Stimulated activated CD8-positive, alpha-beta memory T cell treated with anti-CD3 and anti-CD28 coated beads, Interleukin-2, amount 100 ng/mL, for 48 hours (primary cell): ENCODE measurements at places on chromosomes 12 and 14.

GRCh38 chr12:94704452-94705306, 54.3 kb upstream of the TMCC3 start:
- no peak for DNase-seq

DNA sequence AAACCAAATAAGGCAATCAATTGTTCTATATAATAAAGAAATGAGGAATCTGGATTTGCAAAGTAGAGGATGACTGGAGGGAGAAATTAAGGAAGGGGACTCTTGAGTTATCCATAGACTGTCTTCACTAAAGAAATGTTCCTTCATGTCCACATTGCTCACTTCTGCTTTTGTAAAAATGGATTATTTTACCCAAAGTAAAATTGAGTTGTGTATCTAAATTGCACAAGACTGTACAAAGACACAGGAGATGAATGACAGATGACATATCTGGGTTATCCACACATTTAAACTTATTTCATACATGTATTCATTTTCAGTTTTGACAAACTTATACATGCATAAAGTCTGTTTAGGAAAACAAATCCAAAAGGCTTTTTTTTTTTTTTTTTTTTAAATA, 11.3 kb downstream of the ATP2B1 start:
- no peak for DNase-seq

- no peak for DNase-seq
Measured at GRCh38 chr12:121259074-121259473, 37.4 kb downstream of the CAMKK2 start.

DNA sequence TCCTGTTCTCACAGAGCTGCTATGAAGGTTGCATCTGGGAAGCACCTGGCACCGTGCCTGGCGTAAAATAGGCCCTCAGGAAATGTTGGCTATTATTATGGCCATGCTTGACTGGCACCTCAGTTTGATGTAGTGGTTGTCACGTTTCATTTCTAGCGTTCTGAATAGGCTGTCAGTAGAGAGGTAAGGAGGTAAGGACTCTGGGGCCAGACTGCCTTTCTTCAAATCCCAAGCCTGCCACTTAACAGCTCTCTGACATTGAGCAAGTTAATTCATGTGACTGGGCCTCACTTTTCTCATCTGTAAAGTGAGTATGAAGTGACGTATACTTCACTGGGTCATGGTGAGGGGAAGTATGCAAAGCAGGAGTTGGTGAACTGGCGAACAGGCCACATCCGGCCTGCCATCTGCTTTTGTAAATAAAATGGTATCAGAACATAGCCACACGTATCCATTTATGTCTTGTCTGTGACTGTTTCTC, 196.2 kb downstream of the CACNA1C start:
- DNase-seq, result no peak

- DNase-seq, result no peak
Measured at GRCh38 chr12:70691018-70691672, 53.9 kb upstream of the PTPRB start.

GRCh38 chr14:75123991-75124390, 2.9 kb downstream of the NEK9 start:
- DNase-seq, result no peak

- no peak for DNase-seq
Measured at GRCh38 chr12:104565606-104566243, 109.0 kb downstream of the CHST11 start.

DNA sequence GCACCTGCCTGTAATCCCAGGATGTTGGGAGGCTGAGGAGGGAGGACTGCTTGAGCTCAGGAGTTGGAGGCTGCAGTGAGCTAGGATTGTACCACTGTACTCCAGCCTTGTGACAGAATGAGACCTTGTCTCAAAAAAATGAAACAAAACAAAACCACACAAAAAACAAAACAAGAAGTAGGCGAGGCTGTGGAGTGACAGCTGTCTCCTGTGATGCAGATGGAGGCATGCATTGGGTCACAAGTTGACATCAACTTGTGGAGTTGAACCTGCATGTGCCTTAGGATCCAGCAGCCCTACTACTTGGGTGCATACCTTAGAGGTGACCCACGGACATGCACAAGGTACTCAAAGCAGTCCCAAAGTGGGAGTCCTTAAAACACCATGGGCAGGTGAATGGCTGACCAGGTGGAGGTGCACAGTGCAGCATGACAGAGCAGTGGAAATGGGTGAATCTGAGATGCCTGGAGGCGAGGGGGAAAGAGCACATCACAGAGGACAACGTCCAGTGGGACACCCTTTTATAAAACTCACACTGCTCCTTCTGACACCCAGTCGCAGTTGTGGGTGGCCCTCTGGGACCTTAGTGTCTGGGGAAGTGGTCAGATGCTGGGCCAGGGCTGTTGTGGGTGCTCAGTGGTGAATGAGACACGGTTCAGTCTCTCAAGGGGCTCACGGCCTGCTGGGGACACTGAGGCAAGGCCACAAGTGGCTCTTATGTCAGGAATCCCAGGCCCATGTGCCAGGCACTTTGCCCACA, 12.7 kb downstream of the PLBD2 start:
- DNase-seq, result no peak

DNA sequence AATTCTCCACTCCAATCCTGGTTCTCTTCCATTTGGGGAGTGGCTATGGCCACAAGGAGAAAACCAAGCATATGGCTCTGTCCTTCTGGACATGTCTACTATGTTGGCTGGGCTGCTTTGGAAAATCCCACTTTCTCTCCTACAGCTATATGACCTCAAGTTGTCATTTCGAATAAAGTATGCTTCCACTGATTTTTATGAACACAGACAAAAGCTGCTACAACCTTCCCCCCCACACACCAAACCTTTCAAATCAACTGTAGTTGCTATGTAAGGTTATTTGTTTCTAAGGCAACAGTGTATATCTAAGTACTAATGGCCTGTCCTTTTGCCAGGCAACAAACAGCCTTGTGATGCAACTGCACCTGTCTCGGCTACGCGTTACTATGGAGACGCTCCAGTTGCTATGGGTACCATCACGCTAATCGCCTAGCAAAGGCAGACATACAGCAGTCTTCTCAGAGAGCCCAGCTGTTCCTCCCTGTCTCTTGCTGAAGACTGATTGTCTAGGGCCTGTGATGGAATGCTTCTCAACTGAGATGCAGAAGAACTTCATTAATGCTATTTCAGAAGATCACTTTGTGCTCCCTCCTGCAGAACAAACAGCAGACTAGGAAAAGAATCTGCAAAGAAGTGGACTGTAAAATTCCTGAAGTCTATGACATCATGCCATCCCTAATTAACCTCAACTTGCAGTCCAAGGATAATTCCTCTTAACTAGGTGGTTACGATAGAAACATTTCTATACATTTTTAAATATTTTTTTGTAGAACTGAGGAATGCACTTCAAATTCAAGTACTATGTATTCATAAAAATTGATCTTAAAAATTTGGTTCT, 67.6 kb downstream of the FOXN3 start:
- no peak for DNase-seq

- no peak for DNase-seq
Measured at GRCh38 chr14:69682621-69683263, 71.3 kb downstream of the SUSD6 start.

DNA sequence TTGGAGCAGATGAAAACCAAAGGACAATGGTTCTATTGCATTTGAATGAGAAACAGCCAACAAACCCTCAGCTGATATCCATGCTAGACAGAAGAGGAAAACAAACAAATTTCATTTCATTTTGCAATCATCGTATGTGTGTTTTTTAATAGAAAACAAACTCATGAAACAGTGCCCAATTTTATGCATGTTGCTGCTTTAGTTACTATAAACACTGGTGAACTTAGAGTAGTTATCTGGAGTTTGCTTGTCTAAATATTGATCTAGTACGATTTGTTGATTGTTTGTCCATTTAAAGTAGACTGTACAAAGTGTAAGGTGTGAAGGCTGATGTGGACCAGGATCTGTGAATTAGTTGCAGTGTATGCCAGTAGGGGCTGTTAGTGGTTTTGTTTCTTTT, 166.6 kb downstream of the KITLG start:
- DNase-seq, result no peak

- no peak for DNase-seq
Measured at GRCh38 chr12:7346551-7347225, 42.8 kb downstream of the ACSM4 start.

GRCh38 chr14:103057372-103058163, at the start of gene CDC42BPB:
Gene CDC42BPB (minus strand): TSS chr14:103057549. CDS start chr14:103057173, 376 bp downstream.
- DNase-seq, result peak; percentile 42

DNA sequence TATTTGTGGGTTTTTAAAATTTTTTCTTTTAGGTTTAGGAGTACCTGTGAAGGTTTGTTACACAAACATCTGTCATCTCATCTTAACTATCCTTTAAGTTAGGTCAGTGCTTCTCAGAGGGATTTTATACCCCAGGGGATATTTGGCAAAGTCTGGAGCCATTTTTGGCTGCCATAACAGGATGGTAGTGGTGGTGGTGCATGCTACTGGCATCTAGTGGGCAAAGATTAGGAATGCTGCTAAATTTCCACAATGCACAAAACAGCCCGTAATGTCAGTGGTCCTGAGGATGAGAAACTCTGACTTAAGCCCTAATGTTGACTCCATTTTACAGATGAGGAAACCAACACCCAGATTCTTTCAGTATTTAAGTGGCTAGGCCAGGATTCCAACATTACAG, 85.2 kb upstream of the MYF6 start:
- DNase-seq, result no peak

DNA sequence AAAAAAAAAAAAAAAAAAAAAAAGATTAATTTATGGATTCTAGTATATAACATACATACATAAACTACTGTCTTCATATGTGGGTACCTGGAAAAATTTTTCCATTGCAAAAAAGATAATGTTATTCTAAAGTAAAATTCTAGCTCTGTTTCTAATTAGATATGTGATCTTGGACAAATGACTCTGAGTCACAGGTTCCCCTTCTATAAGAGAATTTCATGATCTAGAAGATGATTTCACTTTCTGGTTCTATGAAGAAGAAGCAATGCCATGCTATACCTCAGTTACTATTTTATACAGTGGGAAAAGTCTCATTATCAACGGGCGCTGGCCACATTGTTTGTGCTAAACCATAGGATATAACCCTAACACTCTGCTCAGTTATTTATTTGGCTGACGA, 351.3 kb downstream of the ZFP36L1 start:
- DNase-seq, result no peak

GRCh38 chr12:76201316-76201715, 116.8 kb upstream of the NAP1L1 start:
- DNase-seq, result no peak

DNA sequence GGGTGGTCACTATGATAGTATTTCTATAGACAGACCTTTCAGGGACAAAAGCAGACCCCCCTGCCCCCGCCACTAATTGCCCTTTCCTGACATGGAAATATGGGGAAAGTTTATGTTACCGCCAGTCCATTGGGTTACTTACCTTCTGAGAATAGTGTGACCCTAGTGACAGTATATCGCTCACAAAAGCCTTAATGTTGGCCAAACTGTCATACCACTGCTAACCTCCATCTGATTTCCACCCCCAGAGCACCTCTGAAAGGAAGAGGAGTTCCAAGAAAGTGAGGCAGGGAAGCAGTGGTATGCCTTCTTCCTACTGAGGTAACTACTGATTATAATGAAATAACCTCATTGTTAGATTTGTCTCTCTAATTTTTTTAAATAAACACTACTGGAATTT, 67.5 kb upstream of the CCDC91 start:
- no peak for DNase-seq

DNA sequence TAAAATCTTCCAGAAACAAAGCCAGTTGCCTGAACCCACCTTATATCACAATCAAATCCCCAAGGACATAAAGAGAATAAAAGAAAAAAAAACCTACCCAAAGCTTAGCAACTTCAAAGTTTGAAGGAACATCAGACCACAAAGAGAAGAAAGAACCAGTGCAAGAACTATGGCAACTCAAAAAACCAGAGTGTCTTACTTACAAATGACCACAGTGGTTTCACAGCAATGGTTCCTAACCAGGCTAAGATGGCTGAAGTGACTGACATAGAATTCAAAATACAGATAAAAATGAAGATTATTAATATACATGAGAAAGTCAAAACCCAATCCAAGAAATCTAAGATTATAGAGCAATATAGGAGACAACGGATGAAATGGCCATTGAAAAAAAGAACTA, 56.7 kb downstream of the APOBEC1 start:
- DNase-seq, result no peak

DNA sequence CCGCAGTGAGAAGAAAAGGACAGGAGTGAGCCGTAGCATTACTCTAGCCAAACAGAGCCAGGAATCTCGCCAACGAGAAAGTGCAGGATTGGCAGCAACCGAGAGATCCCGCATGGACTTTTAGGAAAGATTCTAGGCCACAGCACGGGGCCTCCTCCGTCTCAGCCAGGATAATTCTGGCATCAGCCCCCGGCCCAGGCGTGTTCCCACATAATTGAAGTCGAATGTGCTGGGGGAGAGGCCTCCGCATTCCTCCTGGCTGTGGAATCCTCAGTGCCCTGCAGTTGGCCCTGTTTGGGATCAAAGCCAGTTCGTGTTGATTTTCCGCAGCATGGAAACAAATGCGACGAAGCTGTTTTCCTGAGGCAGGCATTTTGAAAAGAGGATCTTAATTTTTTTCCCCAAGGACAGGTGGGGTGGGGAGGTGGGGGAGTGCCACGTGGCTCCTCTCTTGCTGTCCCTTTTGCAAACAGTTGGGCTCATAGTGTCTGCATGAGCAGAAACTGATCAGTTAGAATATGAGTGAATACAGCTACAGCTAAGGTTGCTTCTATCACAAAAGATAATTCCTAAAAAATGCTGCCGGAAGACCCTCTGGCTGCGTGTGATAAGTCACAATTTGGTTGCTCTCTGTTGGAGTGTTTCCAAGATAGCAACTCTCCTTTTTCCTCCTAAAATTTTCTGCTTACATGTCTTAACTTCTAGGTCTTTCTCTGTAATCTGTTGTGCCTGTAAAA, 37.3 kb upstream of the ATXN2 start:
- no peak for DNase-seq

DNA sequence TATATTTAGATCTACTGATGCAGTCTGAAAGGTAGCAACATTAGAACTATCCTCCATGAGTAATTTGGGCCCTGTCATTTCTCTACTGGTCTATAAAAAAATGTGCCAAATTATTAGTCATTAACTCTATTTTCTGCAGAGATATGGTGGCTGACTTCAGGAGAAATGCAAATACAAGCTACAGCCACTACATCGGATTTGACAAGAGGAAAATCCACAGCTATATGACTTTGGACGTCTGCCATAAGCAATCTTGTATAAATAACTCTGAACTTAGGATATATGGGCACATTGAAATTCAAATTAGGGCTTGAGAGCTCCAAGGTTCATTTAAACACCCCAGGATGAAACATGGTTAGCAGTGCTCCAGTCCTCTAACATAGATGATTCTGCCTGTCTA, 983.0 kb upstream of the LRFN5 start:
- no peak for DNase-seq

DNA sequence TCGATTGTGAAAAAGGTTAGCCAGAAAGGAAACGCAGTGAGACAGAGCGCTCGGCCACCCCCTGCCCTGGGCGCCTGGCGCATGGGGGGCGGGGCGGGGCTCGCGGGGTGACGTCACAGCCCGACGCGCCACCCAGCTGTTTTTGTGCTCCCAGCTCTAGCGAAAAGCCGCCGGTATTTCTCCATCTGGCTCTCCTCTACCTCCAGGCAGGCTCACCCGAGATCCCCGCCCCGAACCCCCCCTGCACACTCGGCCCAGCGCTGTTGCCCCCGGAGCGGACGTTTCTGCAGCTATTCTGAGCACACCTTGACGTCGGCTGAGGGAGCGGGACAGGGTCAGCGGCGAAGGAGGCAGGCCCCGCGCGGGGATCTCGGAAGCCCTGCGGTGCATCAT, at the start of gene GABARAPL1:
Gene GABARAPL1 (plus strand): TSS at position 139 of the 393 bp plus-strand sequence. CDS start 253 bp downstream, at position 392.
- peak; percentile 62 for DNase-seq

GRCh38 chr12:117538032-117538690, 176.7 kb upstream of the NOS1 start:
- DNase-seq, result no peak
